ENCODE measurements at places on chromosomes 1 and 21. TPM values are rescaled to one million over a fixed set of nuclear protein-coding genes. Genes with fewer than 3 reads are reported as not detected.

DNA sequence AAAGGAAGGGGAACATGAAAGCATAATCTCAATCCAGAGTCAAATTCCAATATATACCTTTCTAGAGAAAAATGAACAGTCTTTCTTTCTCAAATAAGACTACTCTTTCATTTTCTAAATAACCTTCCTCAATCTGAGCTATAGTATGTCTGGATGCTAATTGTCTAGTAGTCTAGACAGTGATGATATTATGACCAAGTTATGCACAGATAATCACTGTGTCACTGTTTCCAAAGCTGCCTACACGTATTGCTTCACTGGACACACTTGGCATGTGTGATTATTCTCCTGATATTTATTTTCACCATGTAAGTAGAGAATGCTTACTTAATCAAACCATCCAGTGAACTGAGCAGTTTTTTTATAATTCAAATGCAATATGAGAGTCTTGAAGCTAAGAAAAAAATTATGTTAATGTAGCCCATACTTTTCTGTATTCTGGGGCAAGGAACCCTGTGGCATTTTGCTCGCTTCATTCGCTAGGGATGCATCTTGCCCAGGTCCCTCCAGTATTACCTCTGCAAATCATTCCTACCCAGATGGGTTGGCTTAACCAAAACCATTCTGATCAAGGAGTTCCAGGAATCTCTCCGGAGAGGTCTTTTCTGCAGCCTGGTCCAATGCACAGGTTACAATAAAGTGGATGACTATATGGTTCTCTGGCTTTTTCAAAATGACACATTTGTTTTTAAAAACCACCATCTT lies 303.1 kb upstream of the RUNX1 start:
- DNase-seq = peak; percentile 25

GRCh38 chr1:232876506-232877364 lies 71.5 kb downstream of the MAP10 start:
- DNase-seq = no peak

Gene TESK2
- 3.4 TPM for total RNA-seq

DNA sequence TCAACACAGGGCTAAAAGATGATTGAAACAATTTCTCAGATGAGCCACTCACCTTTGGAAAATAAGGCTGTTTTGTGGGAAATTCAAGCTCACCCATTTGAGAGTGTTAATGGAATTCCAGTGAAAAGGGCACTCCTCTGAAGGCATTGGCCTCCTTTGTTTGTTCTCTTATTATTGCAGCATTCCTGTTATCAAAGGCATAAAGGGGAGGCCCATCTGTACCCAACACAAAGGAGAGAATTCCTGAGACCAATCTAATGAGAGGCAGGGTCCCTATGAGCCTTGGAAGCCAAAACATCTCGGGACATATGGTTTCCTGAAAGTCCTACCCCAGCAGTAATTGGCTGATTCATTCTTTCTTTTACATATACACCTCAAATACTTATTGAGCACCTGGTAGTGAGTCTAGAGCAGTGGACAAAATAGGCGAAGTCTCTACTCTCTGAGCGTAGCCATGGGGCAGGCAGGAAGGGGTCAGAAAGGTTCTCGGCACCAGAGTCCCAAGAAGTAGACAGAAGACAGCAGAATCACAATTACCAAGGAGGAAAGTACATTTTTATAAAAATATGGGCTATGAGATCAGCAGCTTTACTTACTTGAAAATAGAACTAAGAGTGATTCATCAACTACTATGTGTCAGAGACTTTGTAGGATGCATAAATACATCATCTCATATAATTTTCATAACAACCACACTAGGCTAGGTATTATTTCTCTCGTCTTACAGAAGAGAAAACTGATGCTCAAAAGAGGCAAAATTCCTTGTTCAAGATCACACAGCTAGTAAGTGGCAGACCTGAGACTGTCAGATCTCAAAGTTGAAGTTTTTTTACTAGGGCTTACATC lies 218.7 kb downstream of the DAB1 start:
- no peak for DNase-seq

Gene LAX1
- not detected for total RNA-seq

DNA sequence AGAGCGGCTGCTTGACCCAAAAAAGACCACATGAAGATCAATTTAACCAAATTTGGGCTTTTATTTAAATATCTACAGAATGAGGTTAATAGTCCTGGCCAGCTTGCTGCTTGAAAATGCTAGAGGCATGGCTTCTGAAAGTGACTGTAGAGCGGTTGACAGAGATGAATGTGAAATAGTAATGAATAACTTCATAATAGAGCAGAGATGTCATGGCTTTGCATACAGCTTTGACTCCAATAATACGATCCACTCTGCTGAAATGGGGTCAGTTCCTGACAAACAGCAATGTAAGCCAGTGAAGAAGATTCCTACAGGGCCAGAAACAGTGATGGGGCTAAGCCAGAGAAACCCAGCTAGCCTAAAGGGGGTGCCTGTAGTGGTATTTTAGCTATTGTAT lies 183.8 kb downstream of the PBX1 start:
- DNase-seq = no peak

Gene GLUL
- total RNA-seq = 336 TPM

GRCh38 chr1:237556911-237557310 lies 333.8 kb downstream of the ZP4 start:
- DNase-seq = no peak

Gene FHL3
- total RNA-seq = 18.2 TPM

Gene NR1I3
- total RNA-seq = not detected

- DNase-seq = peak; percentile 96
Observed at GRCh38 chr21:41634211-41634694, 126.3 kb upstream of the TMPRSS2 start.

GRCh38 chr21:33942426-33942825 lies 26.8 kb upstream of the ATP5PO start:
- DNase-seq = no peak

- DNase-seq = no peak
Observed at GRCh38 chr1:31912839-31913239, 25.3 kb downstream of the PTP4A2 start.

- peak; percentile 37 for DNase-seq
Observed at GRCh38 chr1:21508580-21509350, 458 bp upstream of the ALPL start.

Gene LRRC53
- not detected for total RNA-seq

Gene ERG
- not detected for total RNA-seq

GRCh38 chr1:240803151-240803550 lies 191.2 kb upstream of the GREM2 start:
- peak; percentile 90 for DNase-seq

- DNase-seq = peak; percentile 2
Observed at GRCh38 chr1:181452746-181453145, 30.6 kb upstream of the CACNA1E start.

Gene IFI16
- 103 TPM for total RNA-seq

Gene MAP1LC3C
- not detected for total RNA-seq

Gene SHE
- not detected for total RNA-seq

DNA sequence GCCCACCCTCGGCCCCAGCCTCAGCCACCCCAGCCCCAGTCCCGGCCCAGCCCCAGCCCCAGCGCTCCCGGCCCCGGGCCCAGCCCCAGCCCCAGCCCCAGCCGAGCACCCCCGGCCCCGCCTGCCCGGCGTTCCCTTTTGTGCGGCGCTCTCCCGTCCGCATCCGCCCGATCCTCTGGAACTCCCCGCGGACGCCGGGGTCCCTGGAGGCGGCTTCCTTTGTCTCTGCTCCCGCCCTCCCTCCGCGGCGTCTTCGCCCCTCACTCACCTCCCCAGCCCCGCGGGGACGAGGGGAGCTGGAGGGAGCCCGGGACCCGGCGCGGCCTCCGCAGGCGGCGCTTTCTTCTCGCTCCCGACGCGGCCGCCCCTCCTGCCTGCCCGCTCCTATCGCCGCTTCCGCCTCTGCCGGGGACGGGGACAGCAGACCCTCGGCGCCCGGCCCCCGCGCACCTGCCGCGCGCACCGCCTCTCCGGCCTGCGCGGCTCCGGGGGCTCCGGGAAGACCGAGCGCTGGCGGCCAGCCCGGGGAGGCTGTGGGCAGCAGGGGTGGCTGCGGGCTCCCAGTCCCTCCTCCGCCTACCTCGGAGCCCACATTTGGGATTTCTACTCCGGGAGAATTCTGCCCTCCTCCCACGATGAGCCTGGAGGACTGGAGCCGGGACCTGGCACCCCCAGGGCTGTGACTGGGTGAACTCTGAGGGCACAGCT lies 14.0 kb downstream of the AGRN start:
- DNase-seq = no peak

GRCh38 chr1:192284927-192285326 lies 31.9 kb upstream of the RGS21 start:
- DNase-seq = no peak

GRCh38 chr21:17105932-17106331 lies 406.9 kb upstream of the CXADR start:
- no peak for DNase-seq

- DNase-seq = peak; percentile 36
Observed at GRCh38 chr1:199948587-199949280, 78.8 kb upstream of the NR5A2 start.

GRCh38 chr1:8815582-8816151 lies 1.8 kb downstream of the RERE start:
- DNase-seq = peak; percentile 15

- DNase-seq = no peak
Observed at GRCh38 chr21:33058527-33058926, 11.4 kb upstream of the OLIG1 start.

- DNase-seq = peak; percentile 51
Observed at GRCh38 chr21:35905096-35905962, 155.0 kb downstream of the SETD4 start.

DNA sequence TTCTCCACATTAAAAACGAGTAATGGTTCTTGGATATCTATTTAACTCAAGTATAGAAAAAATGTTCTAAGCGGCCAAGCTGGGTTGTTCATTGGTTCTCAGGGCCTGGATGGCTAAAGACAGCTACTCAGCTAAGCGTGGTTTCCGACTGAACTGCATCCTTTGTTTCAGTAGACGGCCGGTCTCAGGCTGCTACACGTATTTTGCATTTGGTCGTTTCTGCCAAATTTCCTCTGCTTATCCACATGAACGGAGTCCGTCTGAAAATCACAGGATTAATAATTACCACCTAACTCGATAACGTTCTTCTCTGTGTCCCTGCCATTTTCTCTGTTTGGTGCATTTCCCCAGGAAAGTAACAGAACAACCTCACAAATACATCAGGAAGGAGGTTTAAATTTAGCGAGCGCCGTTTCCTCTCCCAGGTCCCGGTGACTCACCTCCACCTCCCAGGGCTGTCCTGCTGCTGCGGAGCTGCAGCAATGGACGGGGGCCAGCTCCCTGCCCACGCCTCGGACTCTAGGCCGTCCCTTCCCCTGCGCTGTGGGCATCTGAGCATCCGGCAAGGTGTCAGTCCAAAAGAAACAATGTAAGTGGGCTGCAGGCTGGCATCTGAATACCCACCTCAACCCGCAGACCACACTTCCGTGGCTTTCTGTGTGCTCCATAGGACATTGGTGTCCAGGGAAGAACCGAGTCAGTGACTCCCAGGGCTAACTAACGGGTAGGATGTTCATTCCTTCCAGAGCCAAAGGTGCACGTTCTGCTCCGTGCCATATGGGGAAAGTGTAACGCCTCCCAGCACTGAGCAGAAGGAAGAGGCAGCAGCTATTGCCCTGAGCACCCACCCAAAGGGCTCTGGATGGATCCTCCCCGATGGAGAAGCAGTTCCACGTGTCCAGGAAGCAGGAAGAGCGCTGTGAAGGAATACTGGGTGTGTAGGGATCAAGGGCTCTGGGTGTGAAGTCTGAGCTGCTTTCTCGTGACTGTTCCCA lies 4.1 kb upstream of the GABRD start:
- peak; percentile 65 for DNase-seq

GRCh38 chr1:15214527-15214926 lies 32.5 kb upstream of the FHAD1 start:
- DNase-seq = no peak

GRCh38 chr1:27152004-27152828 lies 2.7 kb downstream of the SLC9A1 start:
- no peak for DNase-seq

DNA sequence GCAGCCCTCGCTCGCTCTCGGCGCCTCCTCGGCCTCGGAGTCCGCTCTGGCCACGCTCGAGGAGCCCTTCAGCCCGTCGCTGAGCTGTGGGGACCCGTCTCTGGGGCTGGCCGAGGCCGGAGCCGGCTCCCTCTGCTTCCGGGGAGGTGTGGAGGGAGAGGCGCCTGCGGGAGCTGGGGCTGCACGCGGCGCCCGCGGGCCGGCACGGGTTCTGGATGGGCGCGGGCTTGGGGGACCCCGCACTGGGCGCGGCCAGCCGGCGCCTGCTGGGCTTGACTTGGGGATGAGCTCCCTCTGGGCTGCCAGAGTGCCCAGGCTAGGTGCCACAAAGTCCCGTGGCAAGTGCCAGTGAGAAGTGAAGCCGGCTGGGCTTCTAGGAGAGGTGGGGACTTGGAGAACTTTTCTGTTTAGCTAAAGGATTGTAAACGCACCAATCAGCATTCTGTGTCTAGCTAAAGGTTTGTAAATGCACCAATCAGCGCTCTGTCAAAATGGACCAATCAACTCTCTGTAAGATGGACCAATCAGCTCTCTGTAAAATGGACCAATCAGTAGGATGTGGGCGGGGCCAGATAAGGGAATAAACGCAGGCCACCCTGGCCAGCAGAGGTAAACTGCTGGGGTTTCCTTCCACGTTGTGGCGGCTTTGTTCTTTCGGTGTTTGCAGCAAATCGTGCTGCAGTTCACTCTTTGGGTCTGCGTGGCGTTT lies 20.2 kb downstream of the EXOC8 start:
- no peak for DNase-seq

DNA sequence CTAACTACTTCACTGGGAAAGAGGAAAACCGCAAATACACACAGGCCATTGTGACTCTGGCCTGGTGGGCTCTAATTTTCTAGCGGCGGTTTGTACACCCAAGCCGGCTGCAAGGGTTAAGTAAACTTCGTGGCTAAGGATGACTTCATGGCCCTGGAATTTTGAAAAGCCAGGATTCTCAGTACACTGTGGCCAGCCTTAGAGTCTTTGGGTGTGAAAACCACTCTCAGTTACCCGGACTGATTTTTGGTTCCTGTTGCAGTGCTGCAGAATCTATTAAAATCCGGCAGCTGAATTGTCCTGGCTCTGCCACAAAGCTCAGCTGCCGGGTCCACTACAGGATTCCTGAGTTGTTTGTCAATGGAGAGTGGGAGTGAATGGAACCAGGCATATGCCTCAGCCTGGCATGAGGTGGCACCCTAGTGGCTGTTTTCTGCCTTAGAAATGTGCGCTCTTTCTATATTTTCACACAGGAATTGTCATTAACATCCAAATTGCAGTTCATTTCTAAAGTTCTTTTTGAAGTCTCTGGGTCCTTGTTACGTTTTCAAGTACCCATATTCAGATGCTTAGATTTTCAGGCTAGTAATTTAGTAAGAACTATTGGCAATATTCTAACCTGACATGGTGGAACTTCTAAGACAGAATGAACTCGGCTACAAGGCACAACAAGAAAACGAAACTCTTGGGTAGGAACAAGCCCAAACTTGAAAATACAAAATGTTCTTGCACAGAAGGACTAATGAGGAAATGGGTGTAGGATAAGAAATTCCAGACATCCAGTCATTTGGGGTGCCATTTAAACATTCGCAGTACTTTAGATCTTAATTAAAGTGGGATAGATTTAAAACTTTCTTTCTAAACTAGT lies 255.9 kb downstream of the NFIA start:
- DNase-seq = peak; percentile 91

GRCh38 chr1:244634546-244634945 lies 18.4 kb upstream of the DESI2 start:
- DNase-seq = no peak

- DNase-seq = peak; percentile 42
Observed at GRCh38 chr1:70666381-70667140, 255.5 kb downstream of the CTH start.

- no peak for DNase-seq
Observed at GRCh38 chr1:155946633-155947219, 5.3 kb downstream of the RXFP4 start.

Gene TEKT2
- total RNA-seq = not detected

GRCh38 chr1:201721082-201722049 lies 107.6 kb upstream of the IPO9 start:
- peak; percentile 85 for DNase-seq

Gene SRRM1
- total RNA-seq = 47.6 TPM

Data from M059J (cell line).